ENCODE measurements at places on chromosomes 6 and 20.

DNA sequence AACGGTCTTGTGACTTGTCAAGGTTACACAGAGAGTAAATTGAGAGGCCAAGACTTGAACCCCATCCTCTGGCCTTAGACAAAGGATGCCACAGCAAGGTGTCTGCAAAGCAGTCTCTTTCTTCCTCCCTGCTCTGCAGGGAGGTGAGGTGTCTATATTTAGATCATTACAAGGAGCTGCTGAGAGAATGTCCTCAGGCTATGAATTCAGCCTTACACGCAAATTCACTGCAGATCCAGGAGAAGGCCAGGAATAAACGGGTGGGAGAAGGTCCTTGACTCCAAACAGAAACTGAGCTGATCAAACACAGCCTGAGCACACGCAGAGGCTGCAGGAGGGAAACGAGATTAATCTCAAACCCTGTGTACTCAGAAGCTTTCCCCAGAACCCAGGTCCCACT lies 48.6 kb upstream of the PTPRT start:
- DNase-seq = no peak

DNA sequence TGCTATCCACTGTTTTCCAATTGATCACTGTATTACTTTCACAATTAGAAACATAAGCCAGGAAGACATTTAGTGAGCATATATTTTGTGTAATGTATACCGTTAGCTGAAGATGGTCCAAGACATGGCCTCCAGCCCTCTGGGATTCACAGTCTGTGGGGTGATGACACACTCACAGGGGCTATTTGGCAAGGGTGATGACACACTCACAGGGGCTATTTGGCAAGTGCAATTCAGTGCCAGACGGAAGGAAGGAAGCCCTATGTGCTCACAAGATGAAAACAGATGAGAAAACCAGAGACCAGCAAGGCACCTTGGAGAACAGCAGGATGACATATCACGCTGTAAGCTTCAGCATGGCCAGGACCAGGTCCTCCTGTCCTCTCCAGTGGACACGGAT lies 183.7 kb downstream of the MBOAT1 start:
- DNase-seq = no peak

- no peak for DNase-seq
These were observed 365.2 kb upstream of the POU3F2 start for GRCh38 chr6:98469141-98469540.

DNA sequence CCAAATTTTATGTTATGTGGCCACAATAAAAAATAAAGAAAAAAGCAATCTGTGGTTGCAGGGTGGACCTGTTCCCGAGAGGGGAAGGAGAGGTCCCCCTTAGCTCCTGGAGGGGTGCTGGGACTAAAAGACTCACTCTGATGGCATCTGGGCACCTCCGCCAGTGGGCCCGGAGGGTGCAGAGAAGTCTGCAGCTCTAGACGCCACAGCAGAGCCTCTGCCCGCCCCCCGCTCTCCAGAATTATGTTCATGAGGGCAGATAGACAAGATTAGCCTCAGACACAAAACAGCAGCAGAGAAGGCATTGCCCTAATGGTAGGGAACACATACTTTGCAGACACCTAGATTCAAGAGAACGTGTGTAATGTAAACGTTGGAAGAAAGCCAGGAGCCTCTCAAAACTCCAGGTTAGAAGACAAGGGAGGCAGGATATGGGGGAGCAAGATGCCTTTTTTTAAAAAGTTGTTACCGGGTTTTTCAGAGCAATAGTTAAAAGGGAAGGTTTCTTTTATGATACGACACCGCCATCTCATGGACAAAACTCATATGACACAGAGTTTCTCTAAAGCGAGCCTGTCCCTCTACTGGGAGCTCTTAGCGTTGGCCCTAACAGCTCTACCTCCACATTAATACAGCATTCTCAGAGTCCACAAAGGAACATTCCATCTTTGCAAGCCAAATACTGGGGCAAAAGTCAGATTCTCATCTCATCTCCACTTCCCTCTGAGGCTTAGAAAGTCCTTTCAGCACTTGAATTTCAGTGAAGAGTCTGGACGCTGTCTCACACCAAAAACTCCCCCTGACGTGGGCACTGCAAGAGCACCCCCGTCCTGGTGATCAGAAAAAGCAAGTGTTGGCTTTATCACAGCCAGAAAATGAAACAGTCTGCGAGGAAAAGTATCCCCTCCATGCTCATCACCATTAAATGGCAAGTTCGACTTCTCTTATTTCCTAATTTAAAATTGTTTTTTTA lies 47.2 kb downstream of the FOXF2 start:
- DNase-seq = peak; percentile 93

DNA sequence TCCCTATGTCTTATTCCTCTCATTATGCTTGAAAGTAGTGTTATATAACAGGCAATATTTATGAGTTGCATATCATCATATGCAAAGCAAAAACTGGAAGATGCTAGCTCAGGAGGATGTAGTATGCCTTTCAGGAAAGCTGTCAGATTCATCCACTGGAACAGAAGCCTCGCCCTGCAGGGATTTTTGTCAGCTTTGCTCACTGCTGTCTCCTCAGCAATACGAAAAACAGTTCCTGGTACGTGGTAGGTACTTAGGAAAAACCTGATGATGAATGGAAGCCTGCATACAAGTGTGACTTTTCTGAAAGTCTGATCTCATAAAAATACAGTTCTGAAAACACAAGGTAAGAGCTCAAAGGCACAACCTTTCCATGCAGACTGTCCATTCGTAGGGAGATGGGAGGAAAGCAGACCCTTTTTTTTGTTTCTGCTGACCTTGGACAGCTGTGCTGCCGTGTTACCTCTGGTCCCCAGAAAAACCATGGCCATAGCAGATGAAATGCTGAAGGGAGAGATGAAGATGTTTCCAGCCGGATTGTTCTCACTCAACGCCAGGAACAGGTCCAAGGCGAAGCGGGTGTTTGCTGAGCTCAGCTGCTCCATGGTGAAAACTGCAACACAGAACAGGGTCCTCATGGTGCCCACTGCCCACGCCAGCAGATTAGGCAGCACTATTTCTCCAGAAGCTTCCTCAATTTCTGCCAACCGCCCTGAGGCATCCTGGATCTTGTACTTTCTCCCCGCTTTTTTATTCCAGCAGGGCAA lies 1.5 kb downstream of the SERPINB1 start:
- DNase-seq = no peak

DNA sequence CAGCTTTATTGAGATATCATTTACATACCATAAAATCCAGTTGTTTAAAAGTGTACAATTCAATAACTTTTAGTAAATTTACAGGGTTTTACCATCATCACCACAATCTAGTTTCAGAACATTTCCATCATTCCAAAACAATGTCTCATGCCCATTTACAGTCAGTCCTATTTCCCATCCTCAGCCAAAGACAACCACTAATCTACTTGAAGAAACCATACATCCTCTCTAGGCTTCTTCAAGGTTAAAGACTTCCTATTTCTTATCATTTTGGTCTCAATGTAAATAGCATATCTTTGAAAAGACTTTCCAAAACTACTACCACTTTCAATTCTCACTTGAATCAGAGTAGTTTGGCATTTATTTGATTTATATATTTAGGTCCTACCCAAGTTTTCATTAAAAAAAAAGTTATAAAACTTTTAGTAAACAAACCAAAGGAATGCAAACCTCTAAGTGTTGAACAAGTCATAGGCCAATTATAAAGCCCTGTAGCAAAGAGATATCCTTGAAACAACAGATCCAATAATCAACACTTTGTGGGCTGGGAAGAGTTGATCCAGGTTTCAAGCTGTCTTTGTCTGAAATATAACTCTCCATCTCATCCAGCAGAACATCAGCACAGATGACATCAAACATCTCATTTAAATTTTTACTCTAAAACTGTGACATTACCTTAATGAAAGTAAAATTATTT lies 211.3 kb upstream of the RUNX2 start:
- no peak for DNase-seq
